ENCODE measurements at places on chromosomes 5 and 9.

GRCh38 chr9:124321416-124321815 lies 63.7 kb downstream of the NEK6 start:
- DNase-seq: no peak

DNA sequence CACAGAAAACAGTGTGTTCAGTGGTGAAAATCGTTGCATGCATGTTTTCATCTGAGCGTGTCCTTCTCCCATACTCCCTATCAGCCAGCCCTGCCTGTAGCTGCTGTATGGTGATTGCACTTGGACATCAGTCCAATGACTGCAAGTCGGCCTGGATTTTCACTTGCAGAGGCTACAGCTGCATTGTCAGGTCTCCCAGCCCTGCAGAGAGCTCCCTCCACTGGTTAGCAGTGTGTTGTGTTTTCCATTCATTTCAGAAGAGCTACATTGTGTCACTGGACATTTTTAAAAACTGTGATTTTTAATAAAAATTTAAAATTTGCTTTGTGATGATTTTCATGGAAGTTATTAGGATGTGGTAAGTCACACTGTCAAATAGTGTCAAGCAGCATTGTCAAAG lies 96.6 kb downstream of the SYK start:
- no peak for DNase-seq

- no peak for DNase-seq
Measured at GRCh38 chr5:43523662-43524072, 8.7 kb upstream of the C5orf34 start.

- DNase-seq: no peak
Measured at GRCh38 chr5:14292766-14293658, 149.9 kb downstream of the TRIO start.

DNA sequence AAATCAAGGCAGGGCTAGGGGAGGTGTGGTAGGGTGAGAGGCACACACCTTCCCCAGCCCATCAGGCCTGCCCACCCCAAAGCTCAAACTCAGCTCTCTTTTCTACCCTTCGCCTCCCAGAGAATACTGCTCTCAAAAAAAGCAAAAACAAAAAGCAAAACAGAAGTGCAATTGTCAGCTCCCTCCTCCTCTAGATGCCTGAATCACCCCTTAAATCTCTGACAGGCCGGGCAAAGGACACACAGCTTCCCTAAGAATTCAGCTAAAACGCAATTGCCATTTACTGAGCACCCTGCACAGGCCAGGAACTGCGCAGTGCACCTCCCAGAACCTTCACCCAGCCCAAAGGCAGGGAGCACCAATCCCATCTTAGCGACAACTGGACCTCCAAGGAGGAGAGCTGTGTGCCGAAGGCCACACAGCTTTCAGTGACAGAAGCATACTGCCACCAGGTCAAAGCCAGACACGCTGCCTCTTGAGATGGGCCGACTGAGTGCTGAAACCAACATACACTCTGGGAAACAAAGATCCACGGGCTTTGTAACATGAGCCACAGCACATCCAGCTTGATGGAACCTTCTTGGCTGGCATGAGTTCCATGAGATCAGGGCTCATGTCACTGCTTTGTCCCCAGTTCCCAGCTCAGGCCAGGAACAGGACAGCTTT lies 53.4 kb upstream of the STXBP1 start:
- no peak for DNase-seq

- no peak for DNase-seq
Measured at GRCh38 chr5:113520429-113520828, 6.9 kb downstream of the YTHDC2 start.

- no peak for DNase-seq
Measured at GRCh38 chr5:120464627-120465435, 731 bp downstream of the PRR16 start.

Measured in GM04503 (cell line).